ENCODE measurements at places on chromosomes 7 and 10. TPM values are rescaled to one million over a fixed set of nuclear protein-coding genes. Genes with fewer than 3 reads are reported as not detected.

DNA sequence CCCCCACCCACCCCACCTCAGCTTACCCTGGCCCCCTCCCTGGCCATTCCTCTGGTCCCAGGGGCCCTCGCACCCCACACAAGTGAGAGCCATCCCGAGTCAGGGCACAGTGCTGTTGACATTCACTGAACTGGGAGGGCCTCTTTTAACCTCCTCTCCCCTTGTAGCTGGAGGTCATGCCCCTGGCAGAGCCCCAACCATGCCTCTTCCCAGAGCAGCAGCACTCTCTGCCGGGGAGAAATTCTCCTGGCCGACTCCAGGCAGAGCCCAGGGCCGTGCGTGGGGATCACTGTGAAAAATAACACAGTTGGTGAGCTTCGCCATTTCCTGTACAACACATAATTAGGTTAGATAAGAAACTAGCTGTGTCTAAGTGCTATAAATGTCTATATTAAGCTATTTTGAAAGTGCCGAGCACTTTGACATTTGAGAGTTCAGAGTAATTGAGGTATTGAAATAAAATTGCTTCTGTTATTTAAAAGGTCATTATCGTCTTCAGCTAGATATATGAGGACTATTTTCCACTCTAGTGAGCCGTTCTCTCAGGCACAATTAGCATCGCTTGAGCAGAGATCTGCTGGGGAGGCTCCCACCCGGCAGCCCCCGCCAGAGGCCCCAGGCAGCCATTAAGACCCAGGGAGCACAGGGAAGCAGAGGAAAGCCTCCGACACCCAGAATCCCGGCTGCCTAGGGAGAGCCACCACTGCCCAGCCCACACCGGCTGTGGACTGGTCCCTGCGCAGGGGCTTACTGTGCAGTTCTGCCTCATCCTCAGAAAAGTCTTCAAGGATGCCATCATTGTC lies 62.4 kb upstream of the LRRC18 start:
- no peak for DNase-seq

The TACC2 gene
- total RNA-seq = 21.6 TPM

The CALN1 gene
- 30.0 TPM for total RNA-seq

GRCh38 chr7:147411096-147411495 lies 1179.5 kb upstream of the C7orf33 start:
- no peak for DNase-seq

DNA sequence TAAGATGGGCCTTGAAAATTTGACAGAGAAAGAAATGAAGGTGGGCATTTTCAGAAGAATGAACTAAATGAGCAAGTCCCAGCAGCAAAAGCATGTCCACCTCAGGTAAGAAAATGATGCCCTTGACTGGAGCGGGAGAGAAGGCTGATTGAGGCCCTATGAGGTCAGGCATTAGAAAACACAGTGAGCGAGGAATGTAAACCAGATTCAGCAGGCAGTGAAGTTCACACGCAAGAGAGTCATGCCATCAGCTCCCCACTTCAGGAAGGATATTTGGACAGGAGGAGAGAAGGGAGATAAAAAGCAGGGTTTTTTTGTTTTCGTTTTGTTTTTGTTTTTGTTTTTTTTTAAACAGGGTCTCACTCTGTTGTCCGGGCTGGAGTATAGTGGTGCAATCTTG lies 166.4 kb downstream of the PPP1R17 start:
- no peak for DNase-seq

- DNase-seq = no peak
These were observed 289.5 kb upstream of the MKLN1 start for GRCh38 chr7:131038153-131038552.

The DPP6 gene
- total RNA-seq = 60.7 TPM
